Fibroblast of skin of left quadriceps (primary cell): ENCODE measurements at places on chromosomes 7 and 10.

DNA sequence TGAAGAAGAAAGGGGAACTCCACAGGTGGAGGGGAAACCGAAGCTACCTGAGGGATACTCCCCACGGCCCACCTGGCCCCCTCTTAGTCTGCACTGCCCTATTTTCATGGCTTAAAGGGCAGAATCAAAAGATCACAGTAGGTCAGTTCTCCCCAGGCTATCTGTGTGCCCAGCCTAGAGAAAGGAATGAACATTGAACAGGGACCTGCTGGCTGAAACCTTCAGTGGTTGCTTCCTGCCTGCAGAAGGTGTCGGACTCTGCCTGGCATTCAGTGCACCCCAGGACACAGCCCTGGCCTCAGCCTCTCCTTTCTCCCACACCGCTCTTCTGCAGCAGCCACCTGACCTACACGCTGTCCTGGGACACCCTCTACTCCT is 74.5 kb downstream of the PRKAG2 start:
- DNase-seq = no peak

DNA sequence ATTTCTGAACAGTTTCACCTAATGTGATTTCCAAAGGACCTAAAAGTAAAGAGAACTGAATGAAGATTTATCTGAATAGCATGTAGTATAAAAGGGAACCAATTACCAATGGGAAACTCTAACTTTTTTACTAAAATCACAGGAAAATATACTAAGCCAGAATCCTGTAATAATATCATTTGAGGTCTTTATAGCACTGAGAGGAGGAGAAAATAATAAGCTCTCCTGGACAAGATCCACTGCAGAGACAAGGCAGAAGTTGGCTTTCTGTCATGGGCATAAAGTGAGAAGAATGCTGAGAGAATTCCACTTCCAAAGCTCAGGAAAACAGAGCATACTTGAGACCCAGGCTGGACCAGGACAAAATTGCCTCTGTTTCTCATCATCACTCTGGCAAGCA is 1131.4 kb downstream of the SORCS1 start:
- no peak for DNase-seq

DNA sequence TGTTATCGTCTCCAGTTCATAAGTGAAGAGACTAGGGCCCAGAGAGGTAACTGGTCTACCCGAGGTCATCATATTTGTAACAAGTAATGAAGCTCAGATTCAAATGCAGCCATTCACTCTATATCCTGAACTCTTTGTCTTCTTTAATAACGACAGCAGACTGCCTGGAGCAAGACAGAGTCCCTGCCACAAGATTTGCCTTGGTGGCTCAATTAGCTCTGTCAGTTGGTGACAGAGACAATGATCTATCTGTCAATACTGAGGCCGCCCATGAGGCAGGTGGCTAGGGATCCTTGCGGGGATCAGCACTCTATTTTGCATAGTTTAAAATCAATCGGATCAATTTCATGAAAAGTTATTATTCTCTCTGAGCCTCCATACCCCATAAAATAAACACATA is 43.9 kb downstream of the SH3PXD2A start:
- DNase-seq = no peak

GRCh38 chr7:72334698-72335097 is 77.4 kb downstream of the CALN1 start:
- no peak for DNase-seq

DNA sequence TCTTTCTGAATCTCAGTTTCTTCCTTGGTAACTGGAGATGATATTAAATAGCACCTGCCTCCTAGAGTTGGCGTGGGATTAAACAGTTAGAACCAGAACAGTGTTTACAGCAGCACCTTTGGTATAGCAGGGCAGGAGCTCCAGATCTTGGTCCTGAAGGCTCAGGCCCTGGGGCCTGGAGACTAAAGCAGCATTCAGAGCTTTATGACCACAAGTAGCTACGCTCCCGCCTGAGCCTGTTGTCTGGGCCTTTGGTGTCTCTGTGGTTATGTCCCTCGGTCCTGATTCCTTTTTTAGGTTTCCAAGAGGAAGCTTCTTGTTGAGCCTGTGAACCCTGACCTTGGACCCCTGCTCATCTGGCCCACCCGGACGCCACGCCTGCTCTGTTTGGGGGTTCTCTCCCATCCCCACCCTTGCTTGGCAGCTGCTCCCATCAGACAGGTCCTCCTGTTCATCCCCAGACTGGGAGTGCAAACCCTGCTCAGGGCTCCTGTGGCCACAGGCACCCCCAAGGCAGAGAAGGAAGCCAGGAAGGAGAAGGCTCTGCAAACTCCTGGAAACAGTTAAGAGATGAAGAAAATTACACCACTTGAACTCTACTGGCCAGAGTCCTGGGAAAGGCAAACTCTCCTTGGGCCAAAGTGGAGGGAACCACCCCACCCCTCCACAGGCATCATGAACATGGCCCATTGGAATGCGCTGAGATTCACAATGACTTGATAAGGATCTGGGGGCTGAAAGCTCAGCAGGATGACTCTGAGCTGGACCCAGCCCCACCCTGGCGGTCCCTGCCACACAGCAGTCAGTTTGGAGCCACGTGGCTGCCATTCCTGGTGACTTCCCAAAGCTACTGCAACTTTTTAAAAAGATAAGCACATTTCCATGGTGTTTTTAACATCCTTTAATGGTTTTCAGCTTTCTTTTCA is 50.1 kb upstream of the TMEM72 start:
- DNase-seq = peak; percentile 34

- no peak for DNase-seq
These were observed 212.4 kb downstream of the ELFN1 start for GRCh38 chr7:1882451-1882850.

DNA sequence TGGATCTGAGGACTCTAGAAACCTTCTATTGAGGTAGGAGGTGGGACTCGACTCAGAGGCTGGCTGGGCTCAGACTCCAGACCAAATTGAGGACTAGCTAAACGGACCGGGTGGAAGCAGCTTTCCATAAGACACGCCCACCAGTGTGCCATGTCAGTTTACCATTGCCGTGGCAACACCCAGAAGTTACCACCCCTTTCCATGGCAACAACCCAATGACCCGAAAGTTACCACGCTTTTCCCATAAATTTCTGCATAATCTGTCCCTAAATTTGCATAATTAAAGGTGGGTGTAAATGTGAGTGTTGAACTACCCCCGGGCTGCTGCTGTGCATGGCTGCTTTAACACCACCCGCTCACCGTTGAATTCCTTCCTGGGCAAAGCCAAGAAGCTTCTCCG is 58.9 kb downstream of the MICALL2 start:
- DNase-seq = no peak

- DNase-seq = no peak
These were observed 68.8 kb upstream of the SDK1 start for GRCh38 chr7:3232228-3232627.

- no peak for DNase-seq
These were observed 3.5 kb downstream of the TSC22D4 start for GRCh38 chr7:100475549-100475948.

DNA sequence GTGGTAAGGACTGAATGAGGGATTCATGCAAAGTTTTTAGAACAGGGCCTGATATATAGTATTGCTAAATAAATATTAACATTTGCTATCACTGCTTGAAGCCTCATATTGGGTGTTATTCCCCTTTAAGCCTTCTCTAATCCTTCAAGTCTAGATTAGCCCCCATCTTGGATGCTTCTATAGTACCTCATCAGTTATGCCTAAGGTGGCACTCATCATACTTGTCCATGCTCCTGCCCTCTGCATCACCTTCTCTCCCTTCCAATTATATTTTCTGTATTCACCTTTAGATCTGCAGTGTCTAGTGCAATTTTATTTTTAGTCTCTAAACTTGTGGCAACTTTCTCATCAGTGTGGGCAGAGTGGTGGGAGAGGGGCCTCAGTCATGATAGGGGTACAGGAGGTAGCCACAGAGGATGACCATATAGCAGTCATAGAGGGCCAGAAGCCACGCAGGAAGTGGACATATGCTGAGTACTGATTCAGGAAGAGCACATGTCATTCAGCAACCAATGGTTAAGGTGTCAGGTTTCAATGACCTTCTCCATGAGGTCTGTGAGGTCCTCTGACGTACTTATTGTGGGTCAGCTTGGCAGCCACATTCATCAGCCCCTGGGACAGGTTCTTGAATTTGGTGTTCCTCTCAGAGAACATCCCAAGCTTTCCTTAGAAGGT is 2.5 kb downstream of the ENTPD1 start:
- no peak for DNase-seq
